ENCODE measurements at places on chromosomes 13 and 19.

DNA sequence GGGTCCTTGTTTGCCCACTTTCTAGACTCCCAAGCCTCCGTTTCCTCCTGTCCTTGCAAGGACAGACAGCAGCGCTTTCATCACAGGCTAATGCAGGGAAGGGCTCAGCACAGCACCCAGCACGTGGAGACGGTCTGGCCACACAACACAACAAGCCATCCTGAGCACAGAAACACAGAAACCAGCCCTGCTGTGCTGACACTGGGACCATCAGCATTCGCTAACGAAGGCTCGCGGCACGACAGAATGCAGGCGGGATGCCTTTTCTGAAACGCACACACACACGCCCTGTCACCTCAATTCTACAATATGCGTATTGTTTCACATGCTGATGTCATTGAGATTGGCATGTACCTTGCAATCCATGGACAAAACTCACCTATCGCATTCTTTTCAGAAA lies 12.9 kb downstream of the AKT2 start:
- DNase-seq, result no peak

DNA sequence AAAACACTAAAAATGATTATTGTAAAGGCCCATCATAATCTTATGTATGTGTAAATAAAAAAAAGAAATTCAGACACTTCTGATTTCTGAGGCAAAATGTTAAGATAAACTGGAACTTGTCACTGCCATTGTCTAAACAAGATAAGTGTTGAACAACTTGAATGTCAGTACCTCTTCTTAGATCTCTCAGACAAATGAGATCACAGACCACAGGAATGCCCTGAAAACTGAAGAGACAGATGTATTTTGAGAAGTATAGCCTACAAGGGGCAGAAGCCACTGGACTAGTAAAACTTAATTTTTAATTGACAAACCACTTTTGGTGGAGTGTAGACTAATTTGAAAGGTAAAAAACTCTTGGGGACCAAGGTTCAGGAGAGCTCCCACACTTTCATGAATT lies 375.5 kb upstream of the SLITRK5 start:
- no peak for DNase-seq

DNA sequence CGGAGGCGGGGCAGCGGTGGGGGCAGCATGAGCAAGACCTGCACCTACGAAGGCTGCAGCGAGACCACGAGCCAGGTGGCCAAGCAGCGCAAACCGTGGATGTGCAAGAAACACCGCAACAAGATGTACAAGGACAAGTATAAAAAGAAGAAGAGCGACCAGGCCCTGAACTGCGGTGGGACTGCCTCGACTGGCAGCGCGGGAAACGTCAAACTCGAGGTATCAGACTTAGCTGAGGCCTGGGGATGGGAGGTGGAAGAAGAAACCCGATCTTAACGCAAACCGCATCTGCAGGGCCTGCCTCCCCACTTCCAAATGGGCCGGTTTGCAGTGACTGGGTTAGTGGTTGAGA lies 693 bp downstream of the RFXAP start:
- DNase-seq, result no peak

DNA sequence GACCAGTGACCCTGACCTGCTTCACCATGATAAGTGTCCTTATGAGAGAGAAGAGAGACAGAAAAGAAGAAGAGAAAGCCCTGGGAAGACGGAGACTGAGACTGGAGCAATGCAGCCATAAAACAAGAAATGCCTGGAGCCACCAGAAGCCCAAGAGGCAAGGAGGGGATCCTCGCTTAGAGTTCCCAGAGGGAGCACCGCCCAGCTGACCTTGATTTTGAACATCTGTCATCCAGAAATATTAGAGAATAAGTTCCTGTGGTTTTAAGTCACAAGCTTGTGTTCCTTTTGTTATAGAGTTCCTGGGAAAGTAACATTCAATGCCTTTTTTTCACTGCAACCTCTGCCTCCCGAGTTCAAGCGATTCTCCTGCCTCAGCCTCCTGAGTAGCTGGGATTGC lies 20.2 kb downstream of the CERS1 start:
- no peak for DNase-seq

- DNase-seq, result peak; percentile 90
These were observed 3.0 kb upstream of the COX6B1 start for GRCh38 chr19:35644987-35645679.

- no peak for DNase-seq
These were observed 14.6 kb downstream of the GJB2 start for GRCh38 chr13:20178156-20178555.

Measured in heart right ventricle (tissue), 16 donors.